T-helper 17 cell (primary cell): ENCODE measurements at places on chromosomes 4 and X.

DNA sequence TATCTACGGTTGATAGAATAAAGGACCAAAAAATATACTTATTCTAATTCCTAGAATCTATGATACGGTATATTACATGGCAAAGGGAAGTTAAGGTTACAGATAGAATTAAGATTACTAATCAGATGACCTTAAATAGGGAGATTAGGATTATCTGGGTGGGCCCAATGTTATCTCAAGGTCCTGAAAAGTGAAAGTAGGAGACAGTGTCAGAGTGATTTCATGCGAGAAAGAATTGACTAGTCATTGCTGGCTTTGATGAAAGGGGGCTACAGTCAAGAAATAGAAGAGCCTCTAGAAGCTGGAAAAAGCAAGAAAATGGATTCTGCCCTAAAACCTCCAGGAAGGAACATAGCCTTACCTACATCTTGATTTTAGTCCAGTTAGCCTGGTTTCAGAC lies 176.9 kb upstream of the PPP1R2C start:
- H3K27me3 ChIP-seq: no peaks in the 10 kb centered on the region
- H3K27ac ChIP-seq: no peak overlapping the region
- no peaks in the 10 kb centered on the region for H3K36me3 ChIP-seq
- no peak for DNase-seq

DNA sequence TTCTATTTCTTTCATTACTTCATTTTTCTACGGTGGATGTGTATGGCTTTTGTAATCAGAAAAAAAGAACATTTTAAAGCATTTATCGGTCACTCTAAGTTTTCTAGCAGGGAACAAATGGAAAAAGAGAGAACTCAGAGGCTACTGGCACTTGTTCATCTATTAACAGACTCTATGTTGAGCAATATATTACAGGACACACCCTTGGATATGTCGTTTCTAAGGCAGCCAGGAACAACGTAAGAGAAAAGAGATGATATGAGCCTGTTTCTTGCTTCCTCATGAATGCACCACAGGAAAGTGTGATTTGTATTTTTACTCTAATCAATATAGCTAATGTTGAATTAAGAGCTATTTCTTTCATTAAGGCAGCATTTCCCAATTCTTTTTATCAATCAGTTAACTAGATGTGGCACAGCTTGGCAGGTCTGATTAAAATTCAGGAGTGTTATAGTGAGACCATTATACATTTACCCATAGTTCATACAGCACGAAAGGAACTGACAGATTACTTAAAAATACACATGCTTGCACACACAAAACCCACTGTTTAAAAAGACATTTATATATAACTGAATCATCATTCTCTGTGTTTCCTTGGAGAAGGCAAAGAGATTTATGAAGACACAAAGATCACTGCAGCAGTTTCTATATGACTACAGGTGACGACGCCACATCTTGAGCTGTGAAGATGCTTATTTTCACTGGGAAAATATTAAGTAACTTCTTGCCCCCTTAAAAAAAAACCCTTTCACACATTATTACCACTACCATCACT lies 13.0 kb downstream of the RAB9B start:
- H3K36me3 ChIP-seq: peaks cover 3% of the 10 kb centered on the region
- peaks cover 3% of the 10 kb centered on the region for H3K4me1 ChIP-seq
- no peak for DNase-seq
- H3K27ac ChIP-seq: no peak overlapping the region

- DNase-seq: peak; percentile 37
- peak overlapping the region; percentile 77 for H3K27ac ChIP-seq
- H3K27me3 ChIP-seq: peaks cover 10% of the 10 kb centered on the region
- H3K4me3 ChIP-seq: peak overlapping the region; percentile 85
Observed at GRCh38 chr4:80201252-80202151, 4.2 kb downstream of the PRDM8 start.

DNA sequence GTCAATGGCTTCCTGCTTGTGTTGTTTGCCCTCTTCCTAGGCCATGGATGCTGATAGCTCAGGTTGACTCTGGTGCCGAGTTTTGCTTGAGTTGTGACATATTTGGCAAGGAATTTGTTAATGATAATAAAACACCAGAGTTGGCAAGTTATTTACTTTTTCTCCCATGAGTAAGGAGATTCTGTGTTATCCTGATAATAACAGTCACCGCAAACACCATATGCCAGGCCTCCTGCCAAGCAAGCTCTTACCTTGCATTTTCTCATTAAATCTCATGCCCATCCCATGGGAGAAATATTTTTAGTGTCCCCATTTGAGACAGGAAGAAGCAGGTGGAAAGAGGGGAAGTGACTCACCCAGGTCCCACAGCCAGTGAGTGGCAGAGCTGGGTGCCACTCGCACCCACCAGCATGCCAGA lies 67.4 kb upstream of the CLCN4 start:
- no peak overlapping the region for H3K4me3 ChIP-seq
- no peak for DNase-seq
- peaks cover 2% of the 10 kb centered on the region for H3K36me3 ChIP-seq
- H3K27me3 ChIP-seq: no peaks in the 10 kb centered on the region
- peaks cover 2% of the 10 kb centered on the region for H3K4me1 ChIP-seq

DNA sequence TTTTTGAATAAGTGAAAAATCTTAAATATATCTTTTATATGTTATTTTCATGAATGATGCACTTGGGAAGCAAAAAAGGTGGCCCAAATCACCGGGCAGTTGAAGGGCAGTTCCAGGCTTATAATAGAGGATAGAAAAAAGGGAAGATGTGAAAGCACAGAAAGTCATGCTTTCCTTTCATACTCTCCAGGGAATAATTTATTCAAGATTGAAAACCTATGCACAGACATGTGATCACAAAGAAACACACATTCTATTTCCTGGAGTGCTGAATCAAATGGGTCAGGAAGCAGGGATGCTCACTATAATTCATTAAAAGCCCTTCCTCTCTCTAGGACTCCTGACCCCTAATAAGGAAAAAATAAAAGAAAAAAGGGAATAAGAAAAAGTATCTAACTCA lies 66.1 kb upstream of the USP38 start:
- H3K4me1 ChIP-seq: no peaks in the 10 kb centered on the region
- no peak for DNase-seq
- H3K27me3 ChIP-seq: peaks cover 6% of the 10 kb centered on the region
- no peak overlapping the region for H3K4me3 ChIP-seq

DNA sequence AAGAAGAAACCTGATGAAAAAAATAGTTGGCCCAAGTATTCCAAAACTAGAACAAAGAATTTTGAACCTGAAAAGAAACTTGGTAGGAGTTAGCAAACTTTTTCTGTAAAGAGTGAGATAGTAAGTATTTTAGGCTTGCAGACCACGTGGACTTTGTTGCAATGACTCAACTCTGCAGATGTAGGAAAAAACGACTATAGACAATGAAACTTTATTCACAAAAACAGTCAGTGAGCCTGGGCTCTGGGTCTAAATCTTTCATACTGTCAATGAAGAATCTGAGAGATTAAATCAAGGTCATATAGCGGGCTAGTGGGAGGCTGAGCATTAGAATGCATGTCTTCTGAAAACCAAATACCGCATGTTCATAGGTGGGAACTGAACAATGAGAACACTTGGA lies 23.0 kb downstream of the SH3D19 start:
- peaks cover 11% of the 10 kb centered on the region for H3K27me3 ChIP-seq
- H3K4me1 ChIP-seq: no peaks in the 10 kb centered on the region
- no peak for DNase-seq
- H3K4me3 ChIP-seq: no peak overlapping the region
- no peak overlapping the region for H3K27ac ChIP-seq
- H3K36me3 ChIP-seq: peaks cover 2% of the 10 kb centered on the region

DNA sequence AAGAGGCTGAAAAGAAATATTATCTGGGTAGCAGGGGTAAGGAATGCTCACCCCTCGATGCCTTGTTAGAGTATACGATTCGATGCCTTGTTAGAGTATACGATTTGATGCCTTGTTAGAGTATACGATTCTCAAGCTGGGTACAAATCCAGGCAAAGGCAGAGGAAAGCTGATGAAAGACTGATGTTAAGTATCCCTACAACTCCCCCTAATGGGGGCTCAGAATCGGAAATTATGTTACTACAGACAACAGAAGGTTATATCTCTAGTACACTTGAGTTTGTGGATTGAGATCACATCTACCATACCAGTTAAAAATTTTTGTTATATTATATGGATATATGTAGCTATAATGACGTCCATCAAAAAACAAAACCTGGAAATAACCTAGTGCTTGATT lies 4.8 kb downstream of the LRRC66 start:
- H3K27me3 ChIP-seq: no peaks in the 10 kb centered on the region
- H3K4me3 ChIP-seq: no peak overlapping the region
- no peak overlapping the region for H3K27ac ChIP-seq
- no peaks in the 10 kb centered on the region for H3K36me3 ChIP-seq
- no peaks in the 10 kb centered on the region for H3K4me1 ChIP-seq
- no peak for DNase-seq

GRCh38 chr4:2867758-2868491 lies 24.3 kb downstream of the ADD1 start:
- DNase-seq: no peak
- no peak overlapping the region for H3K4me3 ChIP-seq
- H3K36me3 ChIP-seq: no peaks in the 10 kb centered on the region
- H3K27me3 ChIP-seq: no peaks in the 10 kb centered on the region

DNA sequence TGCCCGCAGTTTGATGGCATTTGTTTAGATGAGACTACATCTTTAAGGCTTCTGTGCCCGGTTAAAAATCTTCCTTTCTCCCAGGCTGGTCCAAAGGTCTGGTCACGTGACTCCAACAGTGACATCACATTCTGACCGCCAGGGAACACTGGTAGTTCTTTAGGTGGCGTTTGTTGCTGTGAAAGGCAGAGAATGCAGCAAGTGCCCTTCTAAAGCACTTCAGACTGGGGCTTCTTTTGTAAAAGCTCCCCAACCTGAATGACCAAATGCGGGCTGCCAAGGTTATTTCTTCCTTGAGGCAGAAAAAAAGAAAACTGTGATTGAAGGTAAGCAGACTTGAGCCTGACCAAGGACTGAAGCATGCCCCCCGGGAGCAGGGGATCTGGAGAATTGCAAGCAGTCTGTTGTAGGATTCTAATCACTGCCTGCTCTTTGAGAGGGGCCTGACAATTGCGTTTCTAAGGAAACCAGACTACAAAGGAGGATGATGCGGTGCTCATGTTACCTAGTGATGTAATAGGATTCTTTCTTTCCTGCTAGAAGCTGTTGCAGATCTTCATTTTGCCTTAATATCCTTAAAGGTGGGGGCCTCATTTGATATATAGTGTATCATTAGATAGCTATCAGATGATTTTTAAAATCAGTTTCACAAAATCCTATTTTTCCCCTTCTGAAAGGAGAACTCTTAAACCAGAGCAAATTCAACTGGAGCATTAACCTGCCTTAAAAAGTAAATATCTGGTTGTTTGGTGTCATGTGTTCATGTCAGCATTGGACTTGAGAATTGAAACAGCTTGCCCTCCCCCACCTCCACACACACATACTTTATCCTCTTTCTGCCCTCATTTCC lies 133.1 kb downstream of the AKAP4 start:
- no peaks in the 10 kb centered on the region for H3K27me3 ChIP-seq
- H3K36me3 ChIP-seq: no peaks in the 10 kb centered on the region
- DNase-seq: no peak
- no peak overlapping the region for H3K27ac ChIP-seq
- H3K4me1 ChIP-seq: no peaks in the 10 kb centered on the region

DNA sequence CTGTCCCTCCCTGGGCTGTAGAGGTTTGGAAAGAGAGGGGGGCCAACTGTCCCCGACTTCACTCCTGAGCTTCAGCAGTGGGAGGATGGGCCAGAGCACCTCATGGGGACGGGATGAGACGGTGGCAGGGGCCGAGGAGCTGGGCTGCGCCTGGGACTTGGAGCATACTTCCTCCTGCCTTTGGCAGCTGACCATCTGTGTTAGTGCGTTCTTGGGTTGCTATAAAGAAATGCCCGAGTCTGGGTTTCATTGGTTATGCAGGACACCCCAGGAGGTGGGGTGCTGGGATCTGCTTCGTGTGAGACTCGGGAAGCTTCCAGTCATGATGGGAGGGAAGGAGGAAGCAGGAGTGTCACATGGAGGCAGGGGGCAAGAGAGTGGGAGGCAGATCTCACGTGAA lies 7.4 kb downstream of the PSAPL1 start:
- H3K27ac ChIP-seq: no peak overlapping the region
- H3K27me3 ChIP-seq: peaks cover 15% of the 10 kb centered on the region
- no peaks in the 10 kb centered on the region for H3K36me3 ChIP-seq

DNA sequence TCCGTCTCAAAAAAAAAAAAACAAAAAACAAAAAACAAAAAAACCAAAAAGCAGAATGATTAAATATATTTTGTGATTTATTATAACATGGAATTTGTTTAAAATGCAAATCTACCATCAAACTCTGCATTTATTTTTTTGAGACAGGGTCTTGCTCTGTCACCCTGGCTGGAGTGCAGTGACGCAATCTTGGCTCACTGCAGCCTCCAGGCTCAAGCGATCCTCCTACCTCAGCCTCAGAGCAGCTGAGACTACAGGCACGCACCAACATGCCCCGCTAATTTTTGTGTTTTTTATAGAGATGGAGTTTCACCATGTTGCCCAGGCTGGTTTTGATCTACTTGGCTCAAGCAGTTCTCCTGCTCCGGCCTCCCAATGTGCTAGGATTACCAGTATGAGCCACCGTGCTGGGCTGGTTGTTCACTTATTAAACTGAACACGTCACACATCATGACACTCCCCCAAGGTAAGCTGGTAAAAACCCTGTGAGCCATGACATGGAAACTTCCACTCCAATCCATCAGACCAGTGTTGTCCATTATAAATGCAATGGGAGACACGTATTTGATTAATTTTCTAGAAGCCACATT lies 45.7 kb downstream of the RBM47 start:
- H3K4me3 ChIP-seq: no peak overlapping the region
- H3K4me1 ChIP-seq: peaks cover 6% of the 10 kb centered on the region
- H3K27ac ChIP-seq: no peak overlapping the region

GRCh38 chr4:7607156-7607910 lies 172.6 kb upstream of the PSAPL1 start:
- H3K4me1 ChIP-seq: no peaks in the 10 kb centered on the region
- H3K27me3 ChIP-seq: peaks cover 23% of the 10 kb centered on the region
- DNase-seq: no peak
- H3K4me3 ChIP-seq: no peak overlapping the region
- no peak overlapping the region for H3K27ac ChIP-seq

- H3K27ac ChIP-seq: no peak overlapping the region
- no peak for DNase-seq
- no peaks in the 10 kb centered on the region for H3K36me3 ChIP-seq
- H3K4me3 ChIP-seq: no peak overlapping the region
- peaks cover 6% of the 10 kb centered on the region for H3K4me1 ChIP-seq
Observed at GRCh38 chr4:100240008-100240407, 49.7 kb upstream of the DDIT4L start.

DNA sequence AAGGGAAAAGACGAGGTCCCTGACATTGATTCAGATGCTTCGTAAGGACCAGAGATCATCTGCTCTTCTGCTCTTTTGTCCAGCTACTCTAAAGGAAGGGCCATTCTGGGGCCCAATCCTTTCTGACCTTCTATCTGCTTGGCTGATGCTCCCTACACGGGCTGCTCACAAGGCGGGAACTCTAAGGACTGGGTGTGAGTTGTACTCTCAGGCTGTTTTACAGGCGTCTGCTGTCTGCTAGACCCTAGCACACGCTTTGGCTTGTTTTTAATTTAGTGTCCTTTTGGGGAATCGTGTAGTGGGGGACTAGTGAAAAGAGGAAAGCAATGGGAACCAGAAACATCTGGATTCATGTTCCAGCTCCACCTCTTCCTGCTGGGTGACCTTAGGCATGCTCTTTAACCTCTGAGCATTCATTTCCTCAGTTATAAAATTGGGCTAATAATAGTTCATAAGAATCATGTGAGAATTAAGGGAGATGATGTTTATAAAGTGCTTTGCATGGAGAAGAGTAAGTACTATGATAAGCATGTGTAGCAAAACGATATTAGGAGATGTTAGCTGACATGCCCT lies 53.1 kb downstream of the CASP3 start:
- DNase-seq: no peak
- H3K4me3 ChIP-seq: no peak overlapping the region
- peaks cover 38% of the 10 kb centered on the region for H3K27me3 ChIP-seq

GRCh38 chr4:17068891-17069290 lies 170.4 kb upstream of the LDB2 start:
- no peak overlapping the region for H3K4me3 ChIP-seq
- no peak overlapping the region for H3K27ac ChIP-seq
- peaks cover 8% of the 10 kb centered on the region for H3K27me3 ChIP-seq
- H3K4me1 ChIP-seq: no peaks in the 10 kb centered on the region
